ENCODE measurements at places on chromosomes 2 and 18. TPM values are rescaled to one million over a fixed set of nuclear protein-coding genes. Genes with fewer than 3 reads are reported as not detected.

GRCh38 chr18:1045658-1046057 lies 141.0 kb downstream of the ADCYAP1 start:
- DNase-seq = no peak

- no peak for DNase-seq
Measured at GRCh38 chr2:29628108-29628745, 293.2 kb downstream of the ALK start.

DNA sequence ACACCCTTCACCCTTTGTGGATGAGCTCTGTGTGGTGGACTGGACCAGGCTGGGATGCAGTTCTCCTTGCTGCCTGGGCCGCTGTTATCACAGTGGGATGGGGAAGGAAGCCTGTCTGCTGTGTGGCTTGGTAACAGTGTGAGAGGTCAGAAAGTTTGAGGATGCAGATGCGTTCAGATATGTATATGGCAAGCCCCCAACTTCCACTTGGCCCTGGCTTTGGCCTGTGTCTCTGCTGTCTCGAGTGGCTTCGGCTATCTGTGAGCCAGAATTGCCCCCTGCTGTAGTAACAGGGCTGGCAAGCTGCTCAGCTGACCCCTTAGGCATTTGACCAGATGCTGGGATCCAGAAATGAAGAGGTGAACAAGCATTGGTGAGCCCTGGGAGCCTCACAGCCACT lies 106.8 kb downstream of the WDSUB1 start:
- DNase-seq = no peak

DNA sequence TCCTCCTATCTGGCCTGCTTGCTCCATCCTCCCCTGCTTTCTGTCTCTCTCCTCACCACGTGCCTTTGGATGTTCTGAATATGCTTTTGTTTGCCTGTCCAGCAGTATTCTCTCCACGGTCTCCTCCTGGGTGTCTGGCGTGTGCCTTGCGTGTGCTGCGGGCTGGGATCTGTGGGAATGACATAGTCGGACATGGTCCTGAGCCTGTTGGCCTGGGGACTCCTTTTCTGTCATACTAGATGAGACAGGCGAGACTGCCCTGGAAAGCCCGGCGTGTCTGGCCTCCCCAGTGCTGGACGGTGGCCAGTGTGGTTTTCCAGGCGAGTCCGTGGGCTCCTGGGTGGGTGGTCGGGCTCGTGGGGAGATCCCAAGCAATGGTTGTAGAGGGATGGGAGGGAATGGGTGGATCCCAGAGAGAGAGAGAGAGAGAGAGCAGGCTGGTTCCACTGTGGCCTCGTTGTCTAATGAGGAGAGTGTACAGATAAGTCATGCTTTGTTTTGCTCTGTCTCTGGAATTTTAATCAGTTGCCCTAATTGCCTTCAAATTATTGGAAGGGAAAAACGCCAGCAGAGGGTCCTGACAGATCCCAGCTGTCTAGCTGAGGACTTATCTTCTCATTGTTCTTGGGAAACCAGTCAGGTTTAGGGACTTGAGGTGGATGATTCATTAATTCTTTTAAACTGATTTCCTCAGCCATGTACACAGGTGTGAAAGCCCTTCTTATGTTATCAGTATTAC lies 58.3 kb downstream of the HPCAL1 start:
- no peak for DNase-seq

DNA sequence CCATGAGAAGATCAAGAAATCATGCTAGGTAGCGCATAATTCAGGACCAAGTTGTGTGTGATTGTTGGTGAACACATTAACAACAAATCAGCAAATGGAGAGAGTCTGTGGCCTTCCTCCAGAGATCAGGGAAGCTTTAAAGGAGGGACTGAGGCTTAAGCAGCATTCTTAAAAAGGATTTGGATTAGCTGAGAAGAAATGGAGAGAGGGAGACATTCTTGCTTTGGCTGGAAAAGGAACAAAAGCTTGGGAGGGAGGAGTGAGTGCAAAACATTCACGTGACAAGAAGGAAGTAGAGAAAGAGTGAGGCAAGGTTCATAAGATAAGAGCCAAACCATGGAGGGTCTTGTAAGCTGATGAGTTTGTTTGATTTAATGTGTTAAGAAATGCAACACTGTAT lies 75.6 kb downstream of the SRD5A2 start:
- no peak for DNase-seq

DNA sequence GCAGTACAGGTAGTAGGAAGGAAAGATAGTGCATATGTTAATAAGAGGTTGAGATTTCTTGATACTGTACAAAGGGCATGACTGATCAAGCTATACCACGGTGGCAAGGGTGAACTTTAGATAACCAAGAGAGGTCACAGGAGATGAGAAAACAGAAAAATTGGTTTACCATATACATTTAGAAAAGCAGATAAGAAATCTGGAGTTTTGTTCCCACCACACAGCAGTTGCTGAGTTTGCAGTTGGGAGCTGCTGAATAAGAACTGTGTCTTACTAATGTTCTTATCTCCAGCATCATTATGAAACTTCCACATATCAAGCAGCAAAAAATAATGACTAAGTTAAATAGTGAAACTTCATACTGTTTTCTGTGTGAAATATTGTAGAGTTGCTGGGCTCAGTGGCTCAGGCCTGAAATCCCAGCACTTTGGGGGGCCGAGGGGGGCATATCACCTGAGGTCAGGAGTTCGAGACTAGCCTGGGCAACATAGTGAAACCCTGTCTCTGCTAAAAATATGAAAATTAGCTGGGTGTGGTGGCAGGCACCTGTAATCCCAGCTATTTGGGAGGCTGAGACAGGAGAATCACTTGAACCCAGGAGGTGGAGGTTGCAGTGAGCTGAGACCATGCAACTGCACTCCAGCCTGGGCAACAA lies 12.0 kb upstream of the IMPACT start:
- DNase-seq = no peak

PSTPIP2 gene
- 9.4 TPM for total RNA-seq

VSNL1 gene
- total RNA-seq = not detected
